ENCODE measurements at places on chromosomes 1 and 21.

DNA sequence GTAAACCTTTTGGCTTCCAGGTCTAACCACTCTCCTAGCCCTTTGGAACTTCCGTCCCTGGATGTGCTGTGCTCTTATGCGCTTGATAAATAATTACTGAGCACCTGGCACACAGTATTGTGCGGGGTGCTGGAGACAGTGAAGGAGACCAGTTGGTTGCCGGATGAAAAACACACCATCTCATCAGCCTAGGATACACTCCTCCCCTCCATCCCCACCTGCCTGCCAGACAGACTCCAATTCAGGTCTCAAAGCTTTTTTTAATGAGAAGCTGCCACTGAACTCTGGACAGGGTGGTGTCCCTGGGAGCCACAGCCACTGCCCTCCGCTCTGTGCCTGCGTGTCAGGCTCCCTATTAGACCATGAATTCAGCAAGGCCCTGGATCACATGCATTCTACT is 9.2 kb downstream of the GNB1 start:
- DNase-seq = no peak

- peak; percentile 15 for DNase-seq
Measured at GRCh38 chr1:20440785-20441200, 45.2 kb downstream of the CAMK2N1 start.

DNA sequence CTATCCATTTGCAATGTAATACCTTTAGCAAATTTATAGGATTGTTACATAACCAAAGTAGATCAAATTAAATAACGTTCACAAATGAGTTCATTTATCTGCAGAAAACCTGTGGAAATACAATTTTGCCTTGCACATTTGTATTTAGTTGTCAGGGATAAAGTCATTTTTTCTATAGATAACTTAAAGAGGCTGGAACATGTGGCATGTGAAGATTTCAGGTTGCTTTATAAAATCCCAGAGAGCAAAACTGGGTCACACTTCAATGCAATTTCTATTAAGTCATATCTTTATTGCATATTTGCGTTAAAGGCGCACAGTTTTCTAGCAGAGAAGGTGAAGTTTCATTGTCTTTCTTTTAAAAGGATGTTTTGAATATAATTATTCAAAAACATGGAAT is 342.4 kb downstream of the USP25 start:
- no peak for DNase-seq

DNA sequence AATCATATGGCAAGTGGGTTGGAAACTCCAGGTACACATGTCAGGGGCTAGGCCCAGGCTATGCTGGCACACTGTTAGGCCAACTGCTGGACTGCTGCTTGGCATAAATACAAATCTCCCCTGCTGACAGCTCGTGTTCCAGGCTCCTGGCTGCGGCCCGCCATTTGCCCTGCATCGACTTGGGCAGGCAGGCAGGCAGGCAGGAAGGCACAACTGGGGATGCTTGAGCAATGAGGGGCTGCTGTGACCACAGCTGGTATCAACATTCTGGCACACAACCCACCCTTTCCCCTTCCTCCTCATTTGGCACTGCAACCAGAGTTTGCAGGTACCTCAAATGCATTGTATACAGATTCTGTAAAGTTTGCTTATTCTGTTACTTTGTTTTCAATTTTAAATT is 53.2 kb downstream of the SAMSN1 start:
- no peak for DNase-seq

- DNase-seq = no peak
Measured at GRCh38 chr1:195520757-195521156, 1087.5 kb downstream of the KCNT2 start.

DNA sequence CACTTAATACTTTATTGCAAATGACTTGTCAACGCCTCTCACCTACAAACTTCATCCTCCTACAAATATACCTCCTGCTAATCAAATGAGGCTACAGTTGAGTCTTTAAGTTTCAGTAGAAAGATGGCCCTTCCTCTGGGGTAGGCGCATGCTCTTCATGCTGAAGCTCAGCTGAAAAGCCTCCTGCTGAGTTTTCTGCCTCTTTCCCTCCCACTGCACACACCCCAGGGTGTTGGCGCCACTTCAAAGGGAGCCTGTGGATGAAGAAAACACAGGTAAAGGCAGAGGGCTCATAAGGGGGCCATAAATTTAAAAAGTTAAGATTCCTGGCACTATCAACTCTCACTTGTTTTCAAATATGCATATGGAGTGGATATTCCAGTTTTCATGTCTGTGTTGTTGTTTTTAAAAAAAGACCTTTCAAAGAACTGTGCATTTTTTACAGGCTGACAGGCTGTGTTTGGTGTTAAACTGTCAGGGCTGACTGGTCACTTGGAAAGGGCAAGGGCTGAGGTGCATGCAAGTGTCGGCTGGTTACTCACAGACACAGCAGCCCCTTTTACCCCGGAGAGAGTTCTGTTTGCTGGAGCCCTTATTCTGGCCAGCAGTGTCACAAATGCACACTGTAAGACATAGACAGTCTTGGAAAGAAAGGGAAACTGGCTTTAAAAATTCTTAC is 42.9 kb upstream of the LGALS8 start:
- DNase-seq = no peak

DNA sequence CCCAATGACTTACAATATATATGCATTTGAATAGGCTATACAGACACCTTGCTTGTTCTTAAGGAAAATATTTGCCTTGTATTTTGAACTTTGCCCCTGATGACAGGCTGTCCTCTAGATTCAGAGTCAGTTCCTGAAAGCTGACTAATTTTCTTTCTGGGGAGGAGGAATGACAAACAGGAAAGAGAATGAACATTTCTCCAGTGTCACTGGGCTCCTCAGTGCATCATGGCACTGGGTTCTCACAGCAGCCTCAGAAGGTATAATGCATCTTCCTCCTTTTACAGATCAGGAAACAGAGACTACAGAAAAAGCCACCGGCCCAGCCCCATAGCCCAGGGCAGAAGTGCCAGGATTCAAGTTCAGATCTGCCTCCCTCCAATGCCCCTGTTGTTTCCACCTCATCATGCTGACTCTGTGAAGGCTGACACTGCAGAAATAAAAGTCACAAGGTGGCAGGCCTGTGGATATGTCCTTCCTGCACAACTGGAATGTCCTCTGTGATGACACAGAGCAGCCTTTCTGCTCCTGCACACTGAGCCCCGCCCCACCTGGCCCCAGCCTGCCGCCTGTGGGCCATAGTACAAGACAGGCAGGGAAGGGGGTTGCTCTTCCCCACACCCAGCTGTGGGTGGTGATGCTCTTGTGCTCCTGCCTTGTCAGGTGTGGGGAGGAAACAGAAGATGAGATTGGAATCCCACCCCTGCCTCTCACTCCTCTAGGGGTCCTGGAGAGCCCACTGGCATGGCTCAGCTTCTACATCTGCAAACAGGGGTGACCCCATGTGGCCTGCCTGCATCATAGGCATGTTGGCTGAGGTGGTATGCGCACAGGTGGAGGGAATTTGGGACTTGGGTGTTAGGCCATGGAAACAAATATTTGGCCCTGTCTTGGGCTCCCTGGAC is 6.4 kb downstream of the TTC22 start:
- DNase-seq = no peak

GRCh38 chr1:165898837-165899236 is 71.4 kb downstream of the UCK2 start:
- no peak for DNase-seq

DNA sequence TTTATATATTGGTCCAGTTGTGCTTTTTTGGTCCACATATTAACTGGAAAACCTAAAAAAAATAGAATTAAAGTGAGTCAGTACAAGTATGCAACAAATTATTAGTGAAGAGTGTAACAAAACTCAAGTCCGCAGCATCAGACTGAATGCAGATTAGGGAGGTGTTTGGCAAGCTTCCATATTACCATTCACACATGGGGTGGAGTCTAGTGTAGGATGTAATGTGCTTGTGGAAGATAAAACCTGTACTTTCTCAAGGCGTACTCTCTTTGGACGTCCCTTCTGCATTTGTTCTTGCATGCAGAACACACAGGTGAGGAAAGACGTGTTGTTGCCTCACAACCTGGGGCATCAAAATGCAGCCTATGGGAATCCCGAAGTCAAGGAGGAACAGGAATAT is 668.7 kb downstream of the MRPL39 start:
- DNase-seq = no peak

- no peak for DNase-seq
Measured at GRCh38 chr1:240413732-240414131, 198.2 kb downstream of the GREM2 start.

DNA sequence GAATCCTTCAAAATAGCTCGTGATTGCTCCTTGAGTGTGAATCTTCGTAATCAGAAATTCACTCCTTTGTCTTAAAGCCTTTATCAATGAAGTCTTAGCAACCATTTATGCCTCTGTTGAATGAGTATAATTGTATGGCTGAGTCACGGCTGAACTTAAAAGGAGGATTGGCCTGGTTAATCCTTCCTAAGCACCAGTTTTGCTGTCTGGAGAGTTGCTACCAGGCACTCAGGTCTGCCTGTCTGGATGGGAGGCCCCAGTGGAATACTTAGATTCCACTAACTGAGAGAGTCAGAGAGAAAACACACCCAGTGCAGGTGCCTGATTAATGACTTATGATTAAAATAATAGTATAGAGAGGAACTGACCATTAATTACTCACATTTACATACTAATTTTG is 7.6 kb upstream of the HHAT start:
- no peak for DNase-seq

- no peak for DNase-seq
Measured at GRCh38 chr1:165699577-165699976, 1.2 kb upstream of the ALDH9A1 start.

DNA sequence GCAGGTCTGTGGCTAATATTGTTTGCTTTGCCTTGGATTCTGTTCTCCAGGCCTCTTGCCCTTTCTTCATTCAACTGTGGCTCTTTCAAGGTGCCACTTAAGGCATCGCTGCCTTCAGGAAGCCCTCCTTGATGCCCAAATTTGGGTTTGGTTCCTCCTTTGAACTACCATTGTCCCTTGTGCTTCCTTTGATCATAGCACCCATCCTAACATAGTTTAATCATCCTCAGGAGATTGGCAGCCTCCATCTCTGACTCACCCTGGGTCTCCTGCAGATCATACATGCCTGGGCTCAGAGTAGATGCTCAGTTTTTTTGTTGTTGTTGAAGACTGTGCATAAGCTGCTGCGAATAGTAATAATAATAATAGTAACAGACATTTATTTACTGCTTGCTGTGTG is 54.4 kb upstream of the ACOT11 start:
- no peak for DNase-seq

DNA sequence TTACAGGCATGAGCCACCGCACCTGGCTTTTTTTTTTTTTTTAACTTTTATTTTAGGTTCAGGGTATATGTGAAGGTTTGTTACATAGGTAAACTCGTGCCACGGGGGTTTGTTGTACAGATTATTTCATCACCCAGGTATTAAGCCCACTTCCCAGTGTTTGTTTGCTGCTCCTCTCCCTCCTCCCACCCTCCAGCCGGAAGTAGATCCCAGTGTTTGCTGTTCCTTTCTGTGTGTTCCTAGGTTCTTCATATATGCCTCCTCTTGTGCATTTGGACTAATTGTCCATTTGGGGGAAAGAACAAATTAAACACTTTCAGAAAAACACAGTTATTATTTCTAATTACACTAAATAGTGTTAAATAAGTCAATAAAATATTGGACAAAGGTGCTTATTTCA is 1.1 kb upstream of the SLC2A7 start:
- no peak for DNase-seq

DNA sequence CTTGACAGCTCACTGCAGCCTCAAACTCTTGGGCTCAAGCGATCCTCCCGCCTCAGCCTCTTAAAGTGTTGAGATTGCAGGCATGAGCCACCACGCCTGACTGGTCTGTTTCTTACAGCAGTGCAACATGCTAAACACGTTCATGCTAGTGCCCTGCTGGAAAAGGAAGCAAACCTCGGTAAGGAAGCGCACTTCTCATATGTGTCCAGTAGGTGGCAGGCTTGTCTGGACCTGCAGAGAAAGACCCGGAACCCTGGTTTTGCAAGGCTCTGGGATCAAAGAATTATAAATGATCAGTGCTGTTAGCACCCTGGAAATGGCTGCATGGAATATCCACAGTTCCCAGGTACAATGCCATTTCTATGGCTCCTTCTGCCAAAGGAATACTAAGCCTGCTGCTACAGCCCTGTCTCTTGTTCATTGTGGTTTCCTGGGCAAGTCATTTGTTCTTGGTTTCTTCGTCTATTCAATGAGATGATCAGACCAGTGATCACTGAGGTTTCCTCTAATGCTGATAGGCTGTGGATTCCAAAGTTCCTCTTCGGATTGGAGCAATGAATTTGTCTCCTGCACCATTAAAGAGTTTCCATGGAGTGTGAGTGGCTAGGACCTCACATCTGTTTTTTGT is 15.9 kb downstream of the RNU5D-1 start:
- DNase-seq = peak; percentile 52

DNA sequence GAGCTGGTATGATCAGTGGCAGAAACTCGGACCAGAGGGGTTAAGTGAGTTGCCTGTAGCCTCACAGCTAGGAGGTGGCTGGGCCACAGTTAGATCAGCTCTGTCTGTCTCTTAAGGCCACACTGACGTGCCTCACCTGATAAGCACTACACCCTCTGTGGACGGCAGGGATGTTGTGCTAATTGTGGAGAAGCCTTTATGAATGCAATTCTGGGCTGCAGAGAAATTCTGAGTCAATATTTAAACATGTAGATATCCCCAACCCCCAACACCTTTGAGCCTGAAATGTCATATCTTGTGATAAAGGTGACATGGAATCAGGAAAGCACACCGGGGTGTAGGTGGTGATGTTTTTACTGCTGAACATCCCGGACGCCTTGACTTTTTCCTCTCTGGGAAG is 88.3 kb downstream of the KCNJ6 start:
- DNase-seq = no peak

GRCh38 chr1:81151206-81151605 is 649.5 kb upstream of the ADGRL2 start:
- no peak for DNase-seq

DNA sequence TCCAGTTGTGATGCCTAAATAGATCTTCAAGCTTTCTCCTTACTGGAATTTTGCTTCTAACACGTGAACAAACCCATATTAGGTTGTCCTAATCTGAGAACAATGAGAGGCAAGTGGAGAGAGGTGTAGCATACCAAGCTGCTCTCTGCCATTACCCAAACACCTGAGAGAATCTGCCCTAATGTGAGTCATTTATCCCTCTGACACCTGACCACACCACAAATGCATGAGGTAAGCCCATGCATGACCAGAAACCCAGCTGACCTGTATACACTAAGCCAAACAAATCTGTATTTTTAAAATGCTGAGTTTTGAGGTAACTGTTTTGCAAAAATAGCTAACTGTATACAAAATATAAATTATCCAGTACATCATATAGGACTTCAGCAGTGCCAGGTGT is 1458.1 kb upstream of the B3GALT2 start:
- no peak for DNase-seq

DNA sequence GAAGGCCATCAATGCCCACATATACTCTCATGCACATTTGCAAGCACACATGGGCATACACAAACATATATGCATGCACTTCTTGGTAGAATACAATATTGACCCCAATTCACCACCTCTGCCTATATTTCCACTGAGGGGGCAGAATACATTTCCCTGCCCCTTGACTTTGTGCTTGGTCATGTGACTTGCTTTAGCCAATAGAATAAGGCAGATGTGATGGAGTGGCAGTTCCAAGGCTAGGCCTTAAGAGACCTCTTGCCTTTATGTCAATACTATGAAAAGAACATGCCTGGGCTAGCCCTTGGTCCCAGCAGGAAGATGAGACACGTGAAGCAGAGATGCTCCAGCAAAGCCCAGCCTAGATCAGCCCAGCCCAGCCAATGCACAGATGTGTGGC is 66.0 kb upstream of the GRIK3 start:
- no peak for DNase-seq

GRCh38 chr1:103056423-103056822 is 51.9 kb downstream of the COL11A1 start:
- DNase-seq = no peak

GRCh38 chr1:229875086-229875485 is 192.0 kb upstream of the GALNT2 start:
- DNase-seq = no peak

GRCh38 chr1:2229911-2230731 is 2.0 kb downstream of the SKI start:
- no peak for DNase-seq

Data from T-helper 17 cell (primary cell).